ENCODE measurements at places on chromosomes 11 and 22.

DNA sequence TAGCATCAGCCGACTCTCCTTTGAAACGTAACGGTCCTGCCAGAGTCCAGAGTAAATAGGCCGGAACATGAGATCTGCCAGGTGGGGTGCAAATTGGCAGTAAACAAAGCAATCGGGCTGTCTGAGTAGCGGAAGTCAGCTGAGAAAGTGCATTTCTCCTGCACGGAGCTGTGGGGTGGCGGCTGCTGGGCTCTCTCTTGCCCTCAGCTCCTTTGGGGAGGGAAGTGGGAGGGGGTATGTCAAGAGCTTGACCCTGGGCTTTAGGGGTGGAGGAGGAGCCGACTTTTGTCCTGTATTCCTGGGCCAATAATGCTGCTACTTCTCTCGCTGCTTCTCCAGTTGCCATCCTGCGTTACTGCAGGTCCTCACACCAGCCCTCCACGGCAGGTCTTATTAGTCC, 11.6 kb downstream of the GRIK4 start:
- DNase-seq, result no peak

GRCh38 chr11:34225091-34225490, 119.7 kb downstream of the NAT10 start:
- no peak for DNase-seq

GRCh38 chr11:58784995-58785394, 53.3 kb upstream of the GLYAT start:
- no peak for DNase-seq

GRCh38 chr11:27116684-27117083, 76.1 kb downstream of the BBOX1 start:
- peak; percentile 50 for DNase-seq

DNA sequence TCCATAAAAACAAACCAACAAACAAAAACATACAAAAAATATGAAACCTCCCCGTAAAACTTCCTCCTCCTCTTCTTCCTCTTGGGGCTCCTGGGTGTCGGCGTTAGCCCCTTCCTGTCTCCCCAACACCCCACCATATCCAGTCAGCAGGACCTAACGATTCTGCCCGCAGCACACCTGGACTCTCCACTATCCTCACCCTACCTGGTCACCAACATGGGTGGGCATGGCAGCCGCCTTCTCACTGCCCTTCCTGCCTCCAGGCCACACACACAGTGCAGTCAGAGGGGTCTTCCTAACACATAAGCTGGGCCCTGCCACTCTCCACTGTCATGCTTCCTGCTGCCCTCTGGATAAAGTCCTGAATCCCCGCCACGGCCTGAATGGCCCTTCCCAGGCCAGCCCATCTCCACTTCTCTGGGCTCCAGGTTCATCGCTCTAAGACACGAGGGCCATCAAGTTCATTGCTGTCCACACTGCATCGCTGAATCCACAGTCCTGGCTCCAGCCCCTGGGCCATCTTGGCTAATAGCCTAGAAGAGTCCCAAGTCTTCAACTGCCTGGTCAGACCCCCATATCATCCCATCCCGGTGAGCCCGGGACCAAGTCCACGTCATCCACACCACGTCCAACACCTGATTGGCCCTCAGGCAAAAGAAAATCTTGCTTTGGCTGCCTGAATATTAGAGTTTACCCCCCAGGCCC, 76.2 kb downstream of the IGLL1 start:
- no peak for DNase-seq

DNA sequence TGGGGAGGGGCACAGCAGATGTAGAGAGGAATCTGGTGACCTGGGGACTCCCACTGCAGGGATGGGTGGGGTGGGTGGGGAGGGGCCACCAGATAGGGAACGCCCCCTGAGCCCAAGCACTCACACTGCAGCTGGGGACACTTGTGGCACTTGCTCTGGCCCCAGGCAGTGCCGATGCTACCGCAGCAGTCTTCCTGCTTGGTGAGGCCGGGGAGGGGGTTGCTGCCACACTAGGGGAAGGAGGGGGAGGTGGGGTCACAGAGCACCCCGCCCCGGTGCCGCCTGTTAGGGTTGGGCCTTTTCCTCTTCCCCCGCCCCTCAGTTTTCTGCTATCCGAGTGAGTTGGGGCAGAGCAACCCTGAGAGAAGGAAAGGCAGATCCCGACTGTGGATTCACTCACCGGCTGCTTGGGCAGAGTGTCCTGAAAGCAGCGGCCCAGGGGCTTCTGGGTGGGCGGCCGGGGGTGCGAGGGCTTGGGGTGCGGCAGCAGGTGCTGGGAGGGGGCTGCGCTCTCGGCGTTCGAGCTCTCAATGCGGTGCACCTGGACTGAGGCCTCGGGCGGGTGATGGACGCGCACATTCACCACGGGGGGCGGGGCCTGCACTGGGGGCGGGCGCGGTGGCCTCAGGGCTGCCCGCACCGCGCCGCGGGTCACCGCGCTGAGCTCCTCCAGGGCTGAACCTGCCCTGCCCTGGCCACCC, 4.7 kb downstream of the LTBP3 start:
- DNase-seq, result no peak

DNA sequence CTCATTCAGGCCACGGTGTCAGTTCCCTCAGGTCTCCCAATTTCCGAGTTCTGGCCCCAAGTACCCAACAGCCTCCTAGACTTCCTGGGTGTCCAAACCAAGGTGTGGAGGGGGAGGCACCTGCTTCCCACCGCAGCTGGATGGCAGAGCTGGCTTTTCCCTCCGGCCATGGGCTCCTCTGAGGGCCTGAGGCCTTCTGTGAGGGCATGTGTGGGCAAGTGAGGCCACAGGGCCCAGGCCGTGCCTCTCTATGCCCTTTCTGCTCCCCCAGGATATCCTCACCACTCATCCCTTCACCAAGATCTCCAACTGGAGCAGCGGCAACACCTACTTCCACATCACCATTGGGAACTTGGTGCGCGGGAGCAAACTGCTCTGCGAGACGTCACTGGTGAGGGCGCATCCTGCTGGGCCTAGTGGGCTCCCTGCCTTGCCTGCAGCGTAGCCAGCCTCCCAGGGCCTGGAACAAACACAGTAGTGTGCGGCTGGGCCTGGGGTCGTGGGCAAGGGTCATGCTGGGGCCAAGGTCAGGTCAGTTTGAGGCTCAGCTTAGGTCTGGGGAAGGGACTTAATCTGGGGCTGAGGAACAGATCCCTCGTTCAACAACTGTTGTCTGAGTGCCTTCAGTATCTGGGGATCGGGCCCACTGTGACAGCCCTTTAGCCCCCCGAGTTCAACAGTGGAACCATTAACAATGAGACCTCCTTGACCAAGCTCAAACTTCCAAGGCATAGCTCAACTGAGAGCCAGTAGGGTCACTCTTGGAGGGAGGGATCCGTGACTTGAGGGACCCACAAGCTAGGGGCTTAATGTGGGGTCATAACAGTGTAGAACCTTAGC, 85.8 kb downstream of the MYO7A start:
- no peak for DNase-seq

DNA sequence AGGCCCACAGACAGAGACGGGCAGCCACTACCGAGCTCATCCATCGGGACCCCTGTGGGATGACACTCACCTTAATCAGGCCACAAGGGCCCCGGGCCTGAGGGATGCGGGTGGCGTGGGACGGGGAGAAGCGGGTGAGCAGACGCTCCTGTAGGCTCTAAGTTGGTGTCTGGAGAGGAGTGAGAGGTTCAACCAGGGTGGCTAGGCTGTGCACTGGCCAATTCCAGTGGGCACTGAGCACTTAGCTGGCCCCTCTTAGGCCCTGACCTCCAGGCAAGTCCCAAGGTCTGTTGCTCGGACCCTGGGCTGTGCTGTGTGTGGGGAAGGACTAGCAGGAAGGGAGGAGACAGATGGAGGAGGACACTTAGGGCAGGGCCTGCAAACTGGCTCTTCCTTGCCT, 139.3 kb downstream of the ST3GAL4 start:
- no peak for DNase-seq

DNA sequence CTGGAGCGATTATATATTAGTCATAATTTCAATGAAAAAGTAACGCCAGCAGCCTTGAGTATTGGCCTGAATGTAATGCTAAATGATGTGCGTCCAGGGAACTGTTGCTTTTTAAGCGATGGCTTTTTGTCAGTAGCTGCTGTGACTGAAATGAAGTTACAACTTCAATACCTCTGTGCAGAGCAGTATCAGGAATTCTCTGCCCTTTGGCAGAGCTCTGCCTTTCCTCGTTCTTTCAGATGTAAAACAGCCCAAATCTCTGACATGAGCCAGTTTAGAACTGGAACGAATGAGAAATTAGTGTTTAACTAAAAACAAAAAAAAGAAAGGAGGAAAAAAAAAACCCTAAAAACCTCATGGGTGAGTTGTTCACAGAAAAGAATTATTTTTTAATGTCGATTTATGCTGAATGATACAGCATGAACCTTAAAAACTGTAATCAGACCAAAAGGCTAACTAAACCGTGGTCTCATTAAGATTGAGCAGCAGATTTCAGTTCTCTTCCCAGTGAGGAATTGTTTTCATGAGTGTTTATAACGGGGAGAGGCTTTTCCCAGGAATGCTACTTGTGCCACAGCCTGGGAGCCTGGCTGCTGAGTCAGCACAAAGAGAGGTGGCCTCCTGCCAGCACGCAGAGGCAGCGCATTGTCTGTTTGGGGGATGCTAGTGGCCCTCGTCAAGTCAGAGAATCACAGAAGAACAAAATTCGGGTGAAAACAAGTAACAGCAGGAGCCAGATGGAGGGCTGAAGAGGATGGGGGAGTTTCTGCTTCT, 146.2 kb upstream of the RASSF10 start:
- peak; percentile 81 for DNase-seq

GRCh38 chr22:41028841-41029240, 63.6 kb upstream of the EP300 start:
- peak; percentile 97 for DNase-seq

GRCh38 chr11:129375751-129376657, at the start of gene BARX2:
BARX2 (plus strand) TSS chr11:129375848; CDS start chr11:129376036, 188 bp downstream.
- DNase-seq, result peak; percentile 86

- DNase-seq, result no peak
These were observed 294.5 kb downstream of the BRD1 start for GRCh38 chr22:49532869-49533802.

- no peak for DNase-seq
These were observed 17.6 kb upstream of the SPON1 start for GRCh38 chr11:13944911-13945425.

GRCh38 chr11:134579724-134580609, 167.9 kb upstream of the B3GAT1 start:
- DNase-seq, result no peak

GRCh38 chr11:117528097-117528721, 200.6 kb downstream of the CEP164 start:
- DNase-seq, result no peak

GRCh38 chr22:49959782-49960158, 802 bp upstream of the PIM3 start:
- peak; percentile 65 for DNase-seq

DNA sequence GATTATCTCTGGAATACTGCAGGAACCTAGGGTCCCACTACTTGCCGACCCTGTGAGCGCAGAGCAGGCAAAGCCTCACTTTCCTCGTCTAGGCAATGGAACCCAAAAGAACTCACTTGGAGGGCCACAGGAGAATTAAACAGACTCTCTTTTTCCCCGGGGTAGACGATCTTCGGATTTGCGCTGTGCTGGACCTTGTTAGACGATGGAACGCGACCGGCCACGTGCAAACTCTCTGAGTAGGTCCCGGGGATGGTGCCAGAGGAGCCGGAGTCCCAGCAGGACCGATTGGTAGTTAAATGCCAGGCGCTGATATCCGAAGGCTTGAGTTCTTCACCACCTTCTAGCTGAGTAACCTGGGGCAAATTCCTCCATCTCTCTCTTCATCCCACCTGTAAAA, 1.0 kb upstream of the SLC1A2 start:
- DNase-seq, result no peak

DNA sequence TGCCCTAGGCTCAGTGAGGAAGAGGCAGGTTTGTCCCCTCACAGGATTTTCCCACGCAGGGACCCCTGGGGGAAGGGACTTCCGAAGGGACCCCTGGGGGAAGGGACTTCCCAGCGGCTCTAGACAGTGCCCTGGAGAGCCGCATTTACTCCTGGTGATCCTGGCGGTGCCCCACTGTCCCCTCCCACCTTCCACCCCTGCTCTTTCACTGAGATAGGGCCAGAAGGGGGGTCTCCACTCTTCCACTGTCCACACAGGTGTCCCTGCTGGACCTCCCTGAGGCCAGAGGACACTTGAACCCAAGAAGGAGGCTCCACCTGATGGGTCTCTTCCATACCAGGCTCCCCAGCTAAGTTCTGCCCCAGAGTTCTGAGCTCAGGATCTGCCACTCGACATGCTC, 1333.9 kb downstream of the BRD1 start:
- DNase-seq, result no peak

DNA sequence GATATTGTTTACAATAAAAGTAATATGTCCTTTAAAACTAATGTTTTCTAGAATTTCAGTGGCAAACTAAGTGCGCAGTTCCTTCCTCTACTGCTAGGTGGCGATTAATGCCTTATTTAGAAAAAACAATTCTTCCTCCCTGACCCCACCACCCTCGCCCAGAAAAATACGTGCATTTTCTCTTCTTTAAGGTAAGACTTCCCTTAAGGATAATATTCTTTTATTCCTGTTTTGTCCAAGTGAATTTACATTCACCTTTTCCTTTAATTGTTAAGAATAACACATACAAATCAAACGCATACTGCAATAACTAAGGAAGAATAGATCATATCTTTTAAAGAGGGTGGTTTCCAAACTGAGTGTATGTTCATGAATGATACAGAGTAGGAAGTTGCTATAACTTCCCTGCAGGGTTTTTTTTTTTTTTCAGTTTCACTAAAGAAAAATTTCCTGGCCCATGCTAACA, 17.0 kb upstream of the PSMA1 start:
- peak; percentile 53 for DNase-seq

- DNase-seq, result no peak
These were observed 2.4 kb upstream of the CECR2 start for GRCh38 chr22:17366830-17367229.

DNA sequence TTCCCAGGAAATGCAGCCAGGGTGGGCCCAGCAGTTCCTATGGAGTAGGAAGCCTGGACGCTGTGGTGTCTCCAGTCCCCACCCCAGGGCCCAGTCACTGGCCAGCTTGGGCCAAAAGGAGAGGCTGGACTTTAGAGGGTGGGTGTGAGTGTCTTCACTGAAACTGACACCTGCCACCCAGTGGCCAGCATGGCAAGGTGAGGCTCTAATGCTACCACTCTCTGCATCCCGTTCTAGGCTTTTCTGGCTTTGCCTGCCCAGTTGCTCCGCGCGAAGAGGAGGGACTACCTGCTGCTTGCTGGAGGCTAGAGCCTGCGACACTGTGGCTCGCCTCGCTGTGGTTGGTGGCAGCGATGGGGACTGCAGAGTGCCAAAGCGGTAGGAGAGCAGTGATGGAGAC, 35.4 kb downstream of the C22orf42 start:
- no peak for DNase-seq

DNA sequence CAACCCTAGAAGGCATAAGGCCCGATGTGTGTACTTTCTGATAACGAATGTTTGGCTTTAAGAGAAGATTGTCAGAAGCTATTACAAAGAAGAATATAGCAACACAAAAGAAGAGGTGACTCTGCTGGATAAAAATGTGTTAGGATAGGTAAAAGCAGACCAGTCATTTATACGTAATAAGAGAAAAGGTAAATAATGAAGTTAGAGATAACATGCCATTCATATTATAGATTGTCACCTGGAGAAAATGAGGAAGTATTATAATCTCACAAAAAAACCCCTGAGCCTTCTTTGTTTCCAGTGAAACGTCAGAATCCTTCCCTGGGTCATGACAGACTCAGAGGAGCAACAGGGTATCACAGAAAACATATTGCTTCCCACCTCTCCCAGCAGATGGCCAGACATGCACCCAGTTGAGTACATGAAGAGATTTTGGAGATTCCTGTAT, 36.1 kb downstream of the PPFIA1 start:
- no peak for DNase-seq

GRCh38 chr11:133823211-133823610, 22.1 kb downstream of the SPATA19 start:
- no peak for DNase-seq
